CD8-positive, alpha-beta memory T cell (primary cell): ENCODE measurements at places on chromosomes 16 and 17. TPM values are rescaled to one million over a fixed set of nuclear protein-coding genes. Genes with fewer than 3 reads are reported as not detected.

- DNase-seq: no peak
- H3K4me1 ChIP-seq: no peaks in the 10 kb centered on the region
- H3K36me3 ChIP-seq: no peaks in the 10 kb centered on the region
- no peak overlapping the region for H3K27ac ChIP-seq
- H3K27me3 ChIP-seq: no peaks in the 10 kb centered on the region
These were observed 56.5 kb downstream of the COPRS start for GRCh38 chr17:31802502-31802901.

Gene COG8
- total RNA-seq: 40.0 TPM

Gene TERB1
- total RNA-seq: not detected

Gene ASPHD1
- 1.2 TPM for total RNA-seq

DNA sequence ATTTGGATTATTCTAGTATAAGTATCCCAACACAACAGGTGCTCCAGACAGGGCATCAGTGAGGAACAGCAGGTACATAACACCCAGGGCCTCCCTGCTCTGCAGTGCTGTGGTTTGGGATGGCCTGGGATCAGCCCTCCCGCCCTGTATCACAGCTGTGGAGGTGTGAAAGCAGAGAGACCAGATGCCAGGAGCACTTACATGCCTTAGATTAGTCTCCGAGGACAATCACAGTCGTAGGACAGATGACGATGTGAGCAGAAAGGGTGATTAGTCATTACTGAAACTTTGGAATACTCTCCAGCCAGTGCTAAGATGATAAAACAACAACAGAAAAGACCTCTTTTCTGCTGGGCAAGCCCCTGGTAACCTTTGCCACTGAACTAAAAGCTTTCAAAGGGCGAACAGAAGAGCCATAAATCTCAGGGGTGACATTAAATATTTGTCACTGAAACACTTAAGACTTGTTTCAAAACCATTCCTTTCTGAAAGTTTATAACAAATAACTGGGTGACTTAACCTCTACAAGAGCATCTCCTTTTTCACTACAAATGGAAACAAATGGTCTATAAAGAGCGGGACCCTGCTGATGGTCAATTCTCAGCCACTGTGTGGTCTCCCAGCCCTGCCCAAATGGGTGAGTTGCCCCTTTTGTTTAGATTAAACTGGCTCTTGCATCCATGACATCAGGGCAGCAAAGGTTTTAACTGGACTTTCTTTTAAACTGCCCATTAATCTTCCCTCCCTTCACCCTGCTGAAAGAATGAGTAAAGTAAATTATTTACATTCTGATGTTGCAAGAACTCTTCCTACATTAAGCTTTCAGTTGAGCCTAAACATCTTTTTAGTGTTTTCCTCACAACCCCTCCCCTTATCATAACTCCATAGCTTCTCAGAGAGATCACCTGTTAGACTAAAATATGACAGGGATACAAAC is 183.1 kb upstream of the COX10 start:
- H3K27ac ChIP-seq: no peak overlapping the region
- H3K27me3 ChIP-seq: no peaks in the 10 kb centered on the region
- H3K36me3 ChIP-seq: no peaks in the 10 kb centered on the region
- no peak overlapping the region for H3K4me3 ChIP-seq

Gene SPATA32
- total RNA-seq: not detected

DNA sequence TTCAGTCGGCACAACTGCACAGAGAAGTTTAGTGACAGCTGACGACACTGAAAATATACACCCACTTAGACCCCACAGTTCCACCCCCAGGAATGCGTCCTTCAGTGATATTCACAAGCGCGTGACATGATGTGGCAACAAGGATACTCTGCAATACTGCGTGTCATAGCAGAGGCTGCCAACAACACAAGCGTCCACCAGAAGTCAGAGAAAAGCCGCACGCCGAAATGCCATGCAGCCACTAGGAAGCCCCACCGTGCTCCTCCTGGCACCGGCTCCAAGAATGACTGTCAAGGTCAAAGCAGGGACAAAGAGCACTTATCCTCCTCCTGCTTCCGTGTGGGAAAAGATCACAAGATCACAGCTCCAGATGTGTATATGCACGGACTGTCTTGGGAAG is 3.5 kb downstream of the ATP2A3 start:
- H3K27ac ChIP-seq: no peak overlapping the region
- H3K36me3 ChIP-seq: peaks cover 5% of the 10 kb centered on the region
- H3K27me3 ChIP-seq: no peaks in the 10 kb centered on the region

DNA sequence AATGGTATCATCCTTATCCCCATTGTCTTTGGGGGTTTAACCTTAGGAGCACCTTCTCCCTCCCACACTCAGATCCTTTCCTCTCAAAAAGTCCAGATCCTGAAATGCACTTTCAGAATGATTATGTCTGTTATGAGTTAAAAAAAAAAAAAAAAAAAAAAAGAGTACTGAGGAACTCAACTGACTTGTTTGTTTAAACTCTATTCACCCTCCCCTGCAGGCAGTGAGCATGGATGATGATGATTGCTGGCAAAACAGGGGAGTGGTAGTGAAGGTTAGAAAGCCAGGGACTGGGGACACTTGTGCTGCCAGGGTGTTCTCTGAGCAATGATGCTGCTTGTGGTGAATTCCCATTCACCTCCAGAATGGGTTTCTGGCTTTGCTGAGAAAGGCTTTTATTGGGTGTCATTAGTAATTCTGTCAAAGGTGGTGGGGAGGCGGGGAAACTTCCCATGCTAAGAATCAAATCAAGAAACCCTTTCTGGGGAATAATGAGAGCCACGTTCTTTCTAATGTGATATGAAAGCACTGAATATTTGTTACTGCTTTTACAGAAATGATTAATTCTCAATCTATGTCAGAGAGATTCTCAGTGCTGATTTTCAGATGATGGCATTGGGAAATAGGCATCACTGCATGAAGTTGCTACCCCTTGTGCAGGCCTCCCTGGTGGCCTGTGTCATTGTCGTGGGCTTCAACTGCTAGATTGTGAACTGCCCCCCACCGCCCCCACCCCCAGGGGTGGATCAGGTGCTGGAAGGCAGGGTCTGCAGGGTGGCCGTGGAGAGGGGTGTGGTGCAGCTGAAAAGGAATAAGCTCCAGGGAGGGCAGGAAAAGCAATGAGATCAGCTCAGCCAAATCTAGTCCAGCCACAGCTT is 14.1 kb downstream of the CCL4 start:
- DNase-seq: no peak
- H3K4me1 ChIP-seq: no peaks in the 10 kb centered on the region
- no peak overlapping the region for H3K27ac ChIP-seq
- H3K36me3 ChIP-seq: no peaks in the 10 kb centered on the region
- H3K27me3 ChIP-seq: no peaks in the 10 kb centered on the region

Gene MARCHF10
- not detected for total RNA-seq

Gene TBC1D3
- total RNA-seq: 1.6 TPM

DNA sequence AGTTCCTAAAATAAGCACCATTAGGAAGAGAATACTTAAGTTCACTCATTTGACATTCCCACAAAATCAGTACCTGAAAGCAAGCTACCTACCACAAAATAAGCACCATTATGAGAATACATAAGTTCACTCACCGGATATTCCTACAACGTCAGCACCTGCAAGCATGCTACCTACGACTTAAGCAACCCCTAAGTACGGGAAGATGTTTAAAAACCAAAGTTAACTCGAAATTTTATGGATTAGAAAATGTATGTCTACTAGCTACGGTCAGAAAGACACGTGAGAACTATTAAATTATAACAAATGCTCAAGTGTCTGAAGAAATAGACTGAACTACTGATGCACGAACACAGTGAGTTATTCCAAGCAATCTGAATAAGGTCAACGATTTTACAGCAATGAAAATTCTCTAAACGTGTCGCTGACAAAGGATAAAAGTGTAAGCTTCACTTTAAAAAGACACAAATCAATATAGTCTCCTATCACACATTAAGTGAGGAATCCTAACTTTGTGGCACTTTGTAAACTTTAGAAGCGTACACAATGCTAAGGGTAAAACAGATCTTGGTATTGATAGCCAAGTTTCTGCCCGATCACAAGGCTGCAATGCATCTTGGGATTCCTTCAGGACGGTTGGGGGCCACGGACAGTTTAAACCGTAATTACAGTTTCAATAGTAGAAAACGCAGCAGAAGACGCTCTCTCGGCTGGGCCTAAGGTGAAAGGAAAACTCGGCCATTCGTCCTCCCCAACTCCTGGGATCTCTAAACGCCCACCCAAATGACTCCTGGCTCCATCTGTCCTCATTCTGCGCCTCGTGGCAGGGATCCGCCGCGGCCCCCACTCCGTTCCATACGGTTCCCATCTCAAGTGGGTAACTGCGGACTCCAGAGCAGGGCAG is 1.3 kb downstream of the GSPT1 start:
- DNase-seq: peak; percentile 60
- H3K27me3 ChIP-seq: no peaks in the 10 kb centered on the region
- peak overlapping the region; percentile 64 for H3K4me3 ChIP-seq
- H3K4me1 ChIP-seq: peaks cover 41% of the 10 kb centered on the region

- H3K4me1 ChIP-seq: no peaks in the 10 kb centered on the region
- no peaks in the 10 kb centered on the region for H3K27me3 ChIP-seq
- no peaks in the 10 kb centered on the region for H3K36me3 ChIP-seq
- H3K4me3 ChIP-seq: no peak overlapping the region
- no peak for DNase-seq
These were observed 7.3 kb upstream of the AARSD1 start for GRCh38 chr17:42971589-42971988.

- peaks cover 5% of the 10 kb centered on the region for H3K36me3 ChIP-seq
- no peaks in the 10 kb centered on the region for H3K27me3 ChIP-seq
- peaks cover 4% of the 10 kb centered on the region for H3K4me1 ChIP-seq
- no peak overlapping the region for H3K27ac ChIP-seq
- DNase-seq: no peak
These were observed 34.5 kb downstream of the TUBD1 start for GRCh38 chr17:59858167-59858816.

DNA sequence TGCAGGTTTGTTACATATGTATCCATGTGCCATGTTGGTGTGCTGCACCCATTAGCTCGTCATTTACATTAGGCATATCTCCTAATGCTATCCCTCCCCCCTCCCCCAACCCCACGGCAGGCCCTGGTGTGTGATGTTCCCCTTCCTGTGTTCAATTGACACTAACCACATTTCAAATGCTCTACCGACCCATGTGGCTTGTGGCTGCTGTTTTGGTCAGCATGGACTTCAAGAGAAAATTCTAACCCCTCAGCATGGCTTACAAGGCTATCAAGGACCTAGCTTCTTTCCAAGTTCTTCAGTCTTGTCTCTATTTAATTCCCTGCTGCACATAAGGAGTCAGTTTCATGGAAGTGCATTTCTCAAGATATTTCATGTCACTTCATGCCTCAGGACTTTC is 52.9 kb downstream of the MMD start:
- no peak overlapping the region for H3K27ac ChIP-seq
- H3K36me3 ChIP-seq: no peaks in the 10 kb centered on the region

DNA sequence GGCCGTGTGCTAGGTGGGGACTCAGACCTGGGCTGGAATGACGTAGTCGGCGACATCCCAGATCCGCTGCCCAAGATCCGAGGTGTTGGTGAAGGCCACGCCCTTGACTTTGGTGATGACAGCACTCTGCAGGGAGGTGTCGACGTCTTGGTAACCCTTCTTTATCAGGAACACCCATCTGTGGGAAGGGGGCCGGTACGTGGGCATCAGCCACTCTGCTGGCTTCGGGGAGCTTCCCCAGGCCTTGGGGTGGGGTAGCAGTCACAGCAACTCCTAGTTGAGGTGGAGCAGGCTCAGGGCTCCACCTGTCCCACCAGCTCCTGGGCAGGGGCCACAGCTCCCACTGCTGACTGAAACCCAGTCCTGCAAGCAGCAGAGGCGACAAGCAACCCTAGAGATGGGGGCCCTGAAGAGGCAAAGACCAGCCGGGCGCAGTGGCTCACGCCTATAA is 4.3 kb downstream of the P2RX5 start:
- H3K27ac ChIP-seq: no peak overlapping the region
- peaks cover 14% of the 10 kb centered on the region for H3K4me1 ChIP-seq
- no peak for DNase-seq
- H3K27me3 ChIP-seq: no peaks in the 10 kb centered on the region
- no peaks in the 10 kb centered on the region for H3K36me3 ChIP-seq

DNA sequence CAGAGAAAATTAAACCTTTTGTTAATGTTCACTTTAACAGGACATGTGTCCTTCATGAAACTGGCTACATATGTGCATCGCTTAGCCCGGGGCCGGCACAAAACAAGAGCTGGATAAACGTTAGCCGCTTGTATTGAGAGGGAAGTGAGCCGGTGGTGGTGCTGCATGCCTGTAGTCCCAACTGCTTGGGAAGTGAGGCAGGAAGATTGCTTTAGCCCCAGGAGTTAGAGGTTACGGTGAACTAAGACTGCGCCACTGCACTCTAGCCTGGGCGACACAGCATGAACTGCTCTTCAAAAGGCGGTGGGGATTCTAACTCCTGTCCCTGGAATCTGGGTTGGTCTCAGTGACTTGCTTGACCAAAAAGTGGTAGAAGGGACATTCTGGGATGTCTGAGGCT is 15.0 kb upstream of the SPHK1 start:
- no peak overlapping the region for H3K27ac ChIP-seq
- no peaks in the 10 kb centered on the region for H3K36me3 ChIP-seq
- H3K4me1 ChIP-seq: no peaks in the 10 kb centered on the region
- DNase-seq: no peak
- H3K27me3 ChIP-seq: no peaks in the 10 kb centered on the region
